MG63 (cell line): ENCODE measurements at places on chromosomes 1 and 21.

DNA sequence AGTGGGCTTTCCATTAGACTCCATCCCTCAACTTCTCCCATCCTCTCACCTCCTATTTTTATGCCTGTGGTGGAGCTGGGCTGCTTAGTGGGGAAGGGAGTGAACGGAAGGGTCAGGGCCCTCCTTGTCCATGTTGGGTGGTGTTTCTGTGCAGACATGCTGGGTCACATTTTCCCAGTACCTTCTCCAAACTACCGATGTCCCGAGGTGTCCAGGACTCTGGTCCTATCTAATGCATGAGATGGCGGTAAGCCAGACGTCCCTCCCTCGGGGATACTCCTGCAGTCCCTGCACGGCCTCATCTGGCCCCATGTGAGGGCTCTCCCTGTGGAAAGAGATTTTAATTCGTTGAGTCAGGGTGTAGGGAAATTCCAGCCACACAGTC is 61.0 kb downstream of the OBSCN start:
- DNase-seq = no peak

- no peak for DNase-seq
Observed at GRCh38 chr1:110224240-110224995, 14.3 kb downstream of the KCNC4 start.

- DNase-seq = no peak
Observed at GRCh38 chr21:45299864-45300785, 12.4 kb upstream of the POFUT2 start.

DNA sequence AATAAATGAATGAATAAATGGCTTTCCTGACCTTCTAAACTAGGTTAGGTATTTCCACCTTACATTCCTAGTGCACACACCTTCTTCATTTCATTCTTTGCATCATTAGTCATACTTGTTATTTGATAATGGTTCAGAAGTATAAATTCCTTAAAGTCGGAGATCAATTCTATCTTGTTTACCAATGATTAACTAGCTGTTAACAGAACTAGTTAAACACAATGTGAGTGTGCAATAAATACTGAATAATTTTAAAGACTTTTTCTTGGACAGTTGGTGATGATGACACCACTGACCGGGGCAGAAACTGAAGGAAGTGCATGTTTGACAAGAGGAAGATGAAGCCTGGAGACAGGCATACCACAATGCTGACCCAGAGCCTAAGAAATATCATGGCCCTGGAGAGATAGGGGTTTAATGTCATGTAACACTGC is 207.1 kb upstream of the DEPDC1 start:
- no peak for DNase-seq

DNA sequence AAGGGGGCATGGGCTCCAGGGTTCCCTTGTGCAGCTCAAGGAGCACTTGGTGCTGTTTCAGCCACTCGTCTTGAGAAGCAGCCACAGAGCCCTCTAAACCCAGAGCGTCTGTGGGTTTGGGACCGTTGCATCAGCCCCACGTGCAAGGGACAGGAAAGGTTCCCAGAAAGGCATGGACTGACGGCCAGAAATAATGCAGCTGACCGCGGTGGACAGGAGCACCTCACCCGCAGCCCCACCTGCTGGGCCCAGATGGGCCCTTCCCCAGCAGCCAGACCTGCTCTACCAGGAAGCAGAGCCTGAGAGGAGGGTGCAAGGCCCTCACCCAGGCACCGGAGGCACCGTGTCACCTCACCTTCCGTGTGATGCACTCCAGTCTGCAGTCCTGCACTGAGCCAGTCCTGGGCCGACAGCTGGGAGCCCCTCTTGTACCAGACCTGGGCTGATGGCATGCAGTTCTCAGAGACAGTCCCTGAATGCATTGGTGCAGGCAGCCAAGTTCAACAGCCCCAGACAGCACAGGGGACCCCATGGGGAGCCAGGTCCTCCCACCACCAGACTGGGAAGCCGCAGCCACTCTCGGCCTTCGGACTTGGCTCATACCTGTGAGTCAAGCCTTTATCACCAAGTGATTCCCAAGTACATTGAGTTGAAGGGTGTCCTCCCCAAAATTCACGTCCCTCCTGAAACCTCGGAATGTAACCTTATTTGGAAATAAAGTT is 4.8 kb upstream of the TFF3 start:
- no peak for DNase-seq

DNA sequence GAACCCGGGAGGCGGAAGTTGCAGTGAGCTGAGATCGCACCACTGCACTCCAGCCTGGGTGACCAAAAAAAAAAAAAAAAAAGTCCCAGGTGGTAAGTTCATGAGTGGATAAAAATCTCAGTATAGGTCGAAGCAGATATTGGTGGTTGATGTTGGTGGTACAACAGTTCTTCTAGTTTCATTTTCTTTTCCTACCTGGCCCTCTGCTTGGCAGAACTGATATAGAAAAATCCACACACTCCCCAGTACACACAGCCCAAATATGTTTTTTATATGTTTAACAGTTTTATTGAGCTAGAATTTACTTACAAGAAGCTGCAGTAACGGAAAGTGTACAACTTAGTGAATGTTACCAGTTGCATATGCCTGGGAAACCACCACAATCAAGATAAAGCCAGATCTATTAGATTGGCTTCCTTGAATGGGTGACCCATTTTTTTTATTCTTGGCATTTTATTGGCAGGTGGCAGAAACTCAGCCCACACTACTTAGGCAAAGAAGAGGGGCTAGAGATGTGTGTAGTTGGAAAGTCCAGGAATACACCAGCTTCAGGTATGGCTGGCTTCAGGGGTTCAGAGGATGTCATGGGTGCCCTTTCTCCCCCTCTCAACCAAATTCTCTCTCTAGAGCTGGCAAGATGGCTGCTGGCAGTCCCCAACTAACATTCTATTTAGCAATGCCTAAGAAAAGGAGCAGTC is 118.3 kb upstream of the SLC25A33 start:
- DNase-seq = no peak
